GM06990 (cell line): ENCODE measurements at places on chromosomes 5 and 9.

DNA sequence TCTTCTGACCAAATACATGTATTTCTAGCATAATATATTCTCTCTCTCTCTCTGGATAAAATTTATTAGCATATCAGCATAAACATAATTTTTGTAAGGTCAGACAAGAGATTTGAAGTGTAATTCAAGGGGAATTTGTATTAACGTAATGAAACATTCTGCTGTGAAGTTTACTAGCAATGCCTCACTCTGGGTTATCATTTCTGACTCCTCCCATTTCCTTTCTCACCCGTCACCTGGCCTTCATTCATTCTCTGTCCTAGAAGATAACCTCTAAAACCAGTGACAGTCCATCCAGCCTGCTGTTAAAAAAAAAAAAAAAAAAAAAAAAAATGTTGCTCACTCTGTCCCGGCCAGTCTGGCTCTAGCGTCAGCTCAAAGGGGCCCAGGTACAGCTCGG, 27.1 kb downstream of the GRAMD2B start:
- no peak for DNase-seq

DNA sequence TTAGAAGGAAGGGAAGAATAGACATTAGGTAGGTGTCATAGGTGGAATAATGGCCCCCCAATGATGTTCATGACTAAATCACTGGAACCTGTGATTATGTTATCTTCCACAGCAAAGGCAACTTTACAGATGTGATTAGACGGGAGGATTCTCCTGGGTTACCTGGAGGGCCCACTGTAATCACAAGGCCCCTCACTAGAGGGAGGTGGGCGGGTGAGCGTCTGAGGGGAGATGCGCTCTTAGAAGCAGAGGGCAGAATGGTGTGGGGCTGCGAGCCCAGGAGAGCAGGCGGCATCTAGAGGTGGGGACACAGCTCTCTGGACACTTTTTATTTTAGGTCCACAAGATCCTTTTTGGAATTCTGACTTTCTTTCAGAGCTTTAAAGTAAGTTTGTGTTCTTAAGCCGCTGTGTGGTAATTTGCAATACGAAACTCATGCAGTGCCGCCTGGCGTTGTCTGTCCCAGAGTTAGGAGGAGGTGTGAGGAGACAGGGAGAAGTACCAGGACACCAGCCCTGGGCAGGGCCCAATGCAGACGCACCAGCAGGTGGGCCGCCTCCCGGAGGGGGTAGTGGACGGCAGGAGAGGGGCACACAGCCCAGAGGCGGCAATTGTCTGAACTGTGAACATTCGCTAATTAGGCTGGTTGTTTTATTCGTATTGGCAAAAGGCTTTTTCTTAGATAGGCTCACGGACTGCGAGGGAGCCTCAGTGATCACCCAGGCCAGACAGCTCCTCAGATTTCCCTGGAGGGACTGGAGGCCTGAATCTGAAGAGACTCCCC, 51.1 kb upstream of the FANCC start:
- DNase-seq = no peak

DNA sequence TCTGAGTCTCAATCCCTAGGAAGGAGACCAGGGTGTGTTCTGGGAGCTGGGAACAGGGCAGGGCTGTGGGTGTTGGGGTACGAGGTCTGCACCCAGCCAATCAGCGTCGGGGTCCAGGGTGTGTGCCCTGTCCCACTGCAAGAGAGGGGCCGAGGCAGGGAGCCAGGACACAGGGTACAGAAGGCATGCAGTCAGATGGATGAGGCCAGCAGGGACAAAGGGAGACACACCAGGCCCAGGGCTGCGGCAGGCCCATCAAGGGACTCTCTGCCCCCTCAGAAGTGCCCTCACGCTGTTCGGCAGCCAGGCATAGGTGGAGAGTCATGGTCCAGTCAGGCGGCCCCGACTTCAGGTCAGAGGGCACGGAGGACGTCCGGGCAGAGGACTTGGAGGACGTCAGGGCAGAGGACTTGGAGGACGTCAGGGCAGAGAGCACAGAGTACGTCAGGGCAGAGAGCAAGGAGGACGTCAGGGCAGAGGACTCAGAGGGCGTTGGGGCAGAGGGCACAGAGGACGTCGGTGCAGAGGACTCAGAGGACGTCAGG, 28.8 kb upstream of the ADAMTS2 start:
- no peak for DNase-seq

- DNase-seq = no peak
These were observed 29.9 kb upstream of the GNA14 start for GRCh38 chr9:77677957-77678535.

DNA sequence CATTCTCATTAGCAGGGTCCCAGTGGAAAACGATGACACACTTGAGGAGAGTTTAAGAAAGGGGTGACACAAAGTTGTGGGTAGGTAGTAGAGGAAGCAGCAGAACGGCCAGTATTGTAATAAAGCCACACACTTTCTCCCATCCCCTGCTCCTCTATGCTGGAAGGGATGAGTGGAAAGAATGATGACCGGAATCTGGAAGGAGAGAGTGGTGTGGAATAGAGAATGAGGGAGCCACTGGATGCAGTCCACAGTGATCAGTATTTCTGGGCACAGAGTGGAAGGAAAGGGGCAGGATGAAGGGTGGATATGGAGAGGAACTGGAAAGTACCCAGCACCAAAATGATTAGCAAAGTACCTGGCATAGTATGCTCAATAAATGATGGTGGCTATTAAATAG, 133.8 kb upstream of the DAB2 start:
- no peak for DNase-seq

- DNase-seq = no peak
These were observed 1.9 kb downstream of the DAP start for GRCh38 chr5:10759111-10759510.

DNA sequence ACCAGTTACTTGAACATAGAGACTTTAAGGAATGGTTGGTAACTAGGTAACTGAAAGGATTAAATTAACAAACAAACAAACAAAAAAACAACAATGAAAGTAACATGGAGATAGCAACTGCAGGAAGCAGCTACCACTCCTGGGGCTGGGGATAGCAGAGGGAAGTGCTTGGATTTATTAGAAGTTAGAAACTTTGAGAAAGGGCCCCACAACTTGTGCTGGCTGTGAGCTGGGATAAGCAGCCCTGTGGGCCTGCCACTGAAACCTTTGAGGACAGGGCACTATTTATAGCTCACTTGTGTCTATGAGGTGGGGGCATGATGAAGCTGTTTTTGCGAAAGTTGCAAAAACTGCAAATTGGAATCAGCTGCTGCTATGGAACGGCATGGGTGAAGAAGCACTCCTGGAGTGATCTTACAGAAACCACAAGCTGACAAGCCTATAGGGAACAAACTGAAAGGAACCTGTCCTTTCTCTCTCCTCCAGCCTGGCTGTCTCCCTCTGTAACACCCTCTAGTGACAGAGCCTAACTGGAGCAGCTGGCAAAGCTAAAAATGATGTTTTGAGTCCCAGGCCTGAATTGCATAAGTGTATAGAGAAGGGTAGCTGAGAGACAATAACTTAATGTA, 91.4 kb upstream of the RANBP6 start:
- no peak for DNase-seq

DNA sequence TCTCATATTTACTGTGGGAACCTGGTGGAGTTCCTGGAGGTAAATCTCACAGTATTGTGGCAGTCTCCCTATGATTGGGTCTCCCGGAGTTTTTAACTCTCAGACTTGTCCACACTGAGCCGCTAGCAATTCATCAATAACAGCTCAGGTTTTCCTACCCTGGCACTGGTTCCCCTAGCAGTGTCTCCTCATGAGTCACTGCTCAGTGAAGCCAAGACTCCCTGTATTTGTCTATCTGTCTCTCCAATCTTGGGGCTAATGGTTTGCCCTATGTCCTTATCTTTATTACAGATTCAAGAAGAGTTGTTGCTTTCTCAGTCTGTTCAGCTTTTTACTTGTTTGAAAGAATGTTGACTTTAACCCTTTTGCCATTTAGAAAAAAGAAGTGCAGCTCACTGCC, 176.7 kb upstream of the FGF10 start:
- DNase-seq = no peak

GRCh38 chr5:61084658-61085057, 77.6 kb downstream of the SMIM15 start:
- DNase-seq = no peak

DNA sequence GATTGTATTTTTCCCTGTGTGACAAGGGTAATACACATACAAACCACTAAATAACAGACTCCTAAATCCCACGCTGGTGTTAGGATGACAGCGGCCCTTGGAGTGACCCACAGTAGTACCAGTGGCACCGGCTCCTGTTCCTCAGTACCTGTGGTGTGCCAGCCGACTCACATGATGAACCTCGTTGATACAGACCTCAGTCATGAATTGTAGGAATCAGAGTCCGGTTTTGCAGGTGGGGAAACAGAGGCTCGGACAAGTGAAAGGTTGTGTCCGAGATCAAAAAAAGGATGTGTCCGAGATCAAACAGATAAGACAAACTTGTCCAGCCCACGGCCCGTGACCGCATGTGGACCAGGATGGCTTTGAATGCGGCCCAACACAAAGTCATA, 78.0 kb downstream of the AMBP start:
- DNase-seq = no peak

GRCh38 chr9:86801246-86801645, 146.1 kb downstream of the GAS1 start:
- DNase-seq = no peak

DNA sequence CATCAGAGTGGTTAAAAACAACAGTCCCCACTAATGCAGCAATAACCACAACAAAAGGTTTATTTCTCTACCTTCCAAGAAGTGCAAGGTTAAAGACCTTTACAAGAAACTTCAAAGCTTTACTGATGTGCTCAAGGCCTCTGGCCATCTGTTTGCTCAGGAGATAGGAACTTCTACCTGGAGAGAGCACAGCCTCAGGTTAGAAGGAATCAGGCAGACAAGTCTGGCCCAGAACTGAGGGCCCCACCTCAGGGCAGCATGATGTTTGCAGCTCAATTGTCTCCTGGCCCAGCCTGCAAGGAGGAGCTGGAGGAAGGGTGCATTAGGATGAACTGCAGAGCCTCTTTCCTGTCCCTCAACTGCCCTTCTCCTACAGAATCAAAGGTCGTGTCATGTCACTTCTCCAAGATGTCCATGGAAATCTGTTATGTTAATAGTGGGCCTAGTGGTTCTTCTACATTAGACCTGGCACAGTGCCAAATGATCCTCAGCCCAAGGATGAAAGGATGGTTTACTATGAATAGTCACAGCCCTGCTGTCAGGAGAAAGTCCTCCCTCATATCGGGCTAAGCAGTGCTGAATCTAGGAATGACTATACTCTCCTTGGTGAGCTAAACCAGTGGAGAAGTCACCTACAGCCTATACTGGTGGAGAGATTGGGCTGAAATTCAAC, 98.9 kb upstream of the NTRK2 start:
- no peak for DNase-seq

- DNase-seq = no peak
These were observed 244.5 kb downstream of the NR2F1-AS1 start for GRCh38 chr5:93336330-93337110.

GRCh38 chr5:74870299-74871067, 4.3 kb upstream of the FAM169A start:
- DNase-seq = no peak

GRCh38 chr9:94949370-94949769, 222.9 kb downstream of the AOPEP start:
- DNase-seq = no peak

DNA sequence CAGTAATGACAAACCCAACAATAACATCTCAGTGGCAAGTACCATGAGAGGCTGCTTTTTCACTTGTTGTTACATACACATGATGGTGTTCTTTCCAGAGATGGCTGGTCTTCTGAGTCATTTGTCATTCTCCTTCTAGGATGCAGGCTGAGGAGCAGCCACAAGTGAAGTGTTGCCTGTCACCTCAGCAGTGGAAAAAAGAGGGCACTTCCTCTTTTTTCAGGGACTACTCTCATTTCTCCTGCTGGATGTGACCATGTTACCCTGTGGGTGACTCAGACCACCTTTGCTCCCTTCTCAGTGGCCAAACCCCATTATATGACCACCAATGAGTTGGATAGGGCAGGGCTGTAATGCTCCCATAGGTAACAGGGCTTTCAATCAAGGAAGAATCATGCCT, 587.0 kb upstream of the ADAMTS16 start:
- no peak for DNase-seq

DNA sequence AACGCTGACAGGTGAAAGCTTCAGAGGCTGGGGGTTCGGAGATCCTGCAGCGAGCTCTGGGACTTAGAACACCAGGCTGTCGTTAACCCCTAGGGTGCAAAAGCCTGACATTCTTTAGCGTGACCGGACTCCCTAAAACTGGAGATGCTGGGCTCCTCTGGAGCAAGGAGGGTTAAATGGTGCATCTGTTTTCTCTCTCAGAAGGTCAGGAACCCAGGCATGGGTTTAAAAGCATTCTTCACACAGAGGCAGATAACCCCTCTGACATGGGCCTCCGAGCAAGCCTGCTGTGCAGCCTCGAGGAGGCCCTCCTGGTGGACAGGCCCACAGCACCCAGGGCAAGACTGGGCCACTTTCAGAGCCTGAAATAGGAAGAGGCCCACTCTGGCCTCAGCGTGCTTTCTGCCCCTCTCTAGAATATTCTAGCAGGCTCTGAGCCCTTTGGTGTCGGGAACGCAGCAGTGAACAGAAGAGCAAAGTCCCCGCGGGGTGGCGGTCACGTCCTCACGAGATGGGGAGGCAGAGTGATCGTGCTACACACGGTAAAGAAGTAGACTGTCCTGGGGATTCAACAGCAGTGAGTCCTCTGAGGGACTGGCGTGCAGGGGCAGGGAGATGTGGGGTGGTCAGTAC, 124.8 kb downstream of the COL23A1 start:
- no peak for DNase-seq

DNA sequence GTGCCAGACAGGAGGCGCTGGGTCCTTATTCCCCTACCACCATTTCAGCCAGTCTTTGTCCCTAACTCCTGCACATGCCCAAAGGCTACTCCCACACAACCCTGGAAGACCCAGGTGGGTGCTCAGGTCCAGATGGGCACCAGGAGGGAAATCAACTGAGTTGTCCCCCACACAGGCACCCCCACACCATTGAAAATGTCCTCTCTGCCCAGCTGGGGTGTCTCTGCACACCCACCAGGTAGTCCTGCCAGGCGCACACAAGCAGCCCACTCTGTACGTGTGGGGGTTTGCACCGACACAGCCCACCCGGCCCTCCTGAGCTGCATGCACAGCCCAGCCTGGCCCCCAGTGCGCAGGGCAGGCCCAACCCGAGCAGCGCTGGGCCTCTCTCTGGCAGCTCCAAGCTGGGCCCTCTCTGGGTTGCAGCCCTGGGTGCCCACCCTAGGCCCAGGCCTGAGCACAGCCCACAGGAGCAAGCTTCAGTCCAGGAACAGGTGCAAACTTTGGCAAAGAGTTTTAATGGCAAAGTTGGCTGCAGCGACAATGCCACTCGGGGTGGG, 2.2 kb downstream of the RNF208 start:
- DNase-seq = no peak

DNA sequence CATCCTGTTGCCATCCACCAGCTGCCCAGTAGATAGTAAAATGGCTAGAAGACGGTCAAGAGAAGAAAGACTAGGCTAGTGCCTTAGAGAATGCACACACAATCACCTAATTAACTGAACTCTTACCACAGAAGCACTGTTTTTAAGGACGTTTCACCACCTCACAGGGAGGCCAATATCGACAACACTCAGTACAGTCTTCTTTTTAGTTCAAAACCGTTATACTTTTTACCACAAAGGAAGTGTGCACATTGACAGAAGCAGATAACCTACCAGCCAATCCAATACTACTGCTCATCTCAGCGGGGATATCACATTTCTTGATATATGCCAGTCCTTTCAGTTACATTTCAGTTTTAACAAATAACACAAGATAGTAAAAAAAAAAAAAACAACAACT, 122.3 kb downstream of the GNAQ start:
- DNase-seq = peak; percentile 40
